NCI-H187 (cell line): ENCODE measurements at places on chromosomes 4 and X.

DNA sequence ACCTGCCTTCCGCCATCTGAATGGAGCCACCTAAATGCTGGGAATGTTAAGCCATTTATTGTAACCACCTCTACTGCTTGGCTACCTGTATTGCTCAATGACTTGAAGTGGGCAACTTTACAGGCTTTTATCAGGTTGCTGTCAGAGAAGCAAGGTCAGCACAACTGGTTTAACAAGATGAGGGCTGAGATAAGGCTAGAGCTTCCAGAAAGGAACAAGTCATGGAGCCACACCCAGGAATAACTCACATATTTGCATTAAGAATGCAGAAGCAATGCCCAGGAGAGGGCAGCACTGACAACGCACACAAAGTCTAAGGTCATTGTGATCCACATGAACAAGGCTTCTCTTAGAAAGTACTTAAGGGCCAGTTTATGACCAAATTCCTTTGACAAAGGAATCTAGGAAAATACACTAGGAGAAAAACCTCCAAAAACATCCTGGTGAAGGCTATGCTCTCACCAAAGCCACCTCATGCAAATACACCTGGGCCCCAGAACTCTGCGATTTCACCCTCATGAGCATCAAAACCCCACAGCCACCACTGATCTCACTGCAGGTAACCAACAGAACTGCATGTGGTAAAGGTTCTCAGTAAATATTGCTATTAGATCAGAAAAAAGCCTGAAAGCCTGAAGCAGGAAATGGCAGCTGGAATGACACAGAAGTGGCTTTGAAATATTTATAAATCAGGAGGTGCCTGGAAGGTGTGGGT lies 15.0 kb upstream of the STS start:
- DNase-seq, result no peak

DNA sequence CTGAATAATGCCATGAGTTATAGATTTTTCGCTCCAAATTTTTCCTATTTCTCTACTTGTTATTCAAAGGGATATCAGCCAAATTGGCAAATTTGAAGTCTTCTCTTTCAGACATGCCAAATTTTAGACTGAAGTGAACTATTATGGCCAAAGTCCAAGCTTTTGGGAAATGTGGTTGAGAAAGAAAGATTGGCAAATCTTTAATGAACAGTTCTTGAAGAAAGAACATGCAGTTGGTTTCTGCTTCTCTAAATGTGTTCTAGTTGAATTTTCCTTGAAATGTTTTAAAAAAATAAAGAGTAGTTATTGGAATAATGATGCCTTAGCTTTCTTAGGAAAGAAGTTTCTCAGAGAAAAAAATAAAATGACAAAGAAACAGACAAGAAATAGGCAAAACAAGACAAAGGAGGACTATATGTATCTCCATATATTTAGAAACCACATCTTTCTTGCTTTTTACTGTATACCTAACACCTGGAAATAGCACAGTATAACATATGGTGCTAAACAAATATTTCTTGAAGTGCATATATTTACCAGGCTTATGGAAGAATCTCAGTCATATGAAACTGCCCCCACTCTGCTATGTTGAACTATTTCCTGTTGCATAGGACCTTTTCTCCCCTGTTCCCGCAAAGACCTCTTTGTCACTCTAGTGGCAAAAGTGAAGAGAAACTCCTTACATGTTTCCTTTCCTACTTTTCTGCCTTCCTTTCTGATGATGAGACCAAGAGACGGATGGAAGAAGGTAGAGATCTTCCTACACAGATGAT lies 250.0 kb downstream of the ARHGAP24 start:
- no peak for DNase-seq

DNA sequence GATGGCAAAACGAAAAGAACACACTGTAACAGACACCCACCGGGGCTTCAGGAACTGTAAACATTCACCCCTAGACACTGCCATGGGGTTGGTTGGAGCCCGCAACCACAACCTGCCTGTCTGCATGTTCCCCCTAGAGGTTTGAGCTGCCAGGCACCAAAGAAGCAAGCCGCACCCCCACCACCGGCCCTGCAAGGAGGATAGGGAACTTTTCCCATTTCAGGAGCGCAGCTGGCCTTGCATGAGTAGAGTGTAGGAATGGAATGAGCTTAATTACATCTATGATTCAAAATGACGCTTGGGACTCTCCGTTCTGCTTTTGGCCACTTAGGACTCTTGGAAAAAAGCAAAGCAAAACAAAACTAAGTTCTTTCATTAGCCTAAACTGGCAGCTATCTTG lies 243.6 kb upstream of the CTSO start:
- no peak for DNase-seq

- no peak for DNase-seq
These were observed 631.0 kb upstream of the SPANXN1 start for GRCh38 chrX:144616317-144616716.

GRCh38 chr4:53818104-53818503 lies 226.8 kb upstream of the LNX1 start:
- DNase-seq, result no peak

GRCh38 chrX:41671082-41671481 lies 17.7 kb upstream of the GPR34 start:
- DNase-seq, result no peak

DNA sequence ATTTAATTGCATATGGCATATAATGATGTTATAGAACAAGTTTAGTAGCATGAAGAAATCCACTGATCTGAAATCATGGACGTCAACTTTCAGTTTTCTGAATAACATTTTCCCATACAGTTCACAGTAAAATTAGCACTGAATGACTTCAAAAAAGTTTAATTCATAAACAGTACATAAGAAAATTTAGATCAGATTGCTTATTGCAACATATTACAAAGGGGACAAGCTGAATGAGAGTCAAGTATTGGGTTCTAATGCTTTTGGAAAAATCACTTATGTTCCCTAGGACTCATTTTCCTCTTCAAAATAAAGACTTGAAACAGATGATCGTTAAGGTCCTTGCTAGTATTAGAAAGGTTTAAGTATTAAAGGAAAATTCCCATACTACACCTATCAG lies 898.3 kb upstream of the INTU start:
- no peak for DNase-seq

DNA sequence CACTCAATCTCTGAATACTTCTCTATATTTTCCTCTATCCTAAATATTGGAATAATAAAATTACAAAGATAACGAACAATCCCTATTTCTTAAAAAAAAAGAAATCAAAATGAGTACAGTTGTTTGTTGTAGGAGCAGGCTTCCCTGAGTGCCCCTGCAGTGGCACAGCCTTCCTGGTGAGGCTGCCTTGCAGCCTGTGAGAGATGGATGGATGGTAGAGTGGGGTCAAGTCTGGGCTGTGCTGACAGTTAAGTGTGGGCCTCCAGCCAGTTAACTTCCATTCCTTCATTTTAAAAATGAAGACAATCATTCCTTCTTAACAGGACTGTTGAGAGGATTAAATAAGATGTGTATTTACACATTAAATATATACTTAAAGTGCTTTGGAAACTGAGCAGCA lies 136.9 kb downstream of the MGST2 start:
- no peak for DNase-seq

DNA sequence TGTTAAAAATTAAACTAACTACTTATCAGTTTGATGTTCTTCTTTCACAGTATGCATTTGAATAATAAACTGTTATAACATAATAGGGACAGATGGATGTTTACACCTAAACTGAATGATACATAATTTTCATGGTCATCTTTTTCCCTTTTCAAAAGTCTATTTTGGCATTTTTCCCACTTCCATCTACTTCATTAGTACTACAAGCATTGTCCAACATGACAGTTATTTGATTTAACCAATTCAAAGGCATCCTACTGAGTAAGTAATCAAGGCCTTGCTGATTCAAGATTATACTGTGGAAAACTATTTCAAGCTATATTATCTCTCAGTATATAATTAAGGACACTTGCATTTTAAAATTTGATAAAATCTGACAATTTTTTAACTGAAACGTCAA lies 212.9 kb downstream of the FAT4 start:
- DNase-seq, result no peak

GRCh38 chr4:77022560-77023179 lies 53.1 kb downstream of the CCNI start:
- no peak for DNase-seq

- DNase-seq, result no peak
These were observed 109.2 kb upstream of the NPY2R start for GRCh38 chr4:155099231-155099630.
